Mesothelial cell of epicardium (in vitro differentiated cells): ENCODE measurements at places on chromosomes 1 and 21. TPM values are rescaled to one million over a fixed set of nuclear protein-coding genes. Genes with fewer than 3 reads are reported as not detected.
A peak's percentile ranks its signal among the peaks of the same experiment; 100 is the strongest.

LCE1F gene
- total RNA-seq, result not detected in 3 replicates

DNAJC28 gene
- total RNA-seq, result 2.6 to 3.1 TPM (median 2.8 TPM) in 3 replicates

PCNX2 gene
- 26.8 to 28.4 TPM (median 27.4 TPM) in 3 replicates for total RNA-seq

VPS13D gene
- 71.6 to 77.8 TPM (median 77.4 TPM) in 3 replicates for total RNA-seq

SPATA46 gene
- total RNA-seq, result not detected in 3 replicates

- no peak for DNase-seq
- H3K27ac ChIP-seq, result no peak overlapping the region
- peaks cover 3% of the 10 kb centered on the region for H3K4me1 ChIP-seq
These were observed 4.6 kb upstream of the TRNAU1AP start for GRCh38 chr1:28548318-28548717.

GRCh38 chr1:114496089-114496488 is 14.9 kb downstream of the TRIM33 start:
- H3K27ac ChIP-seq, result no peak overlapping the region
- H3K27me3 ChIP-seq, result no peaks in the 10 kb centered on the region
- DNase-seq, result no peak
- peaks cover 8% of the 10 kb centered on the region for H3K4me1 ChIP-seq
- peaks cover 37% of the 10 kb centered on the region for H3K36me3 ChIP-seq
- no peak overlapping the region for H3K4me3 ChIP-seq

DNA sequence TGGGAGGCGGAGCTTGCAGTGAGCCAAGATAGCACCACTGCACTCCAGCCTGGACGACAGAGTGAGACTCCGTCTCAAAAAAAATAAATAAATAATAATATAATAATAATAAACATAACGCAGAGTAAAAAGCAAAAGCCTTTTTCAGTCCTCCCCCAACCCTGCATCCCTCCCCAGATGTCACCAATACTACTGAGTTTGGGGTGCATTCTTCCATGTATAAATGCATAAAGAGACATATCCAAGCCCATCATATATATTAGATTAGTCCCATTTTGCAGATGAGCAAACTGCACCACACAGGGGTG is 930 bp upstream of the ADAMTSL4 start:
- DNase-seq, result no peak
- H3K27me3 ChIP-seq, result peaks cover 3% of the 10 kb centered on the region
- H3K4me3 ChIP-seq, result peak overlapping the region; percentile 64
- H3K4me1 ChIP-seq, result peaks cover 45% of the 10 kb centered on the region
- no peak overlapping the region for H3K27ac ChIP-seq

DNA sequence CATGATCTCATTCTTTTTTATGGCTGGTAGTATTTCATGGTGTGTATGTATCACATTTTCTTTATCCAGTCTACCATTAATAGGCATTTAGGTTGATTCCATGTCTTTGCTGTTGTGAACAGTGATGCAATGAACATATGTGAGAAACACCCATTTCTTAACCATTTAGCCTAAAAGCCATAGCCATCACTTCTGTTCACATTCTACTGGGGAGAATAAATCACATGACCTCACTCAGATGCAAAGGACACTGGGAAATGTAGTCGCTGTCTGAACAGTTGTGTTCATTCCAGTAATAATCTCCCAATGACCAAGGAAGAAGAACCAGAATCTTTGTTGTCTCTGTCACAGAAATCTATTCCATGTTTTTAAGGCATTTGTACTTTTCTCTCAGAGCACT is 15.1 kb upstream of the PLA2G2E start:
- no peak for DNase-seq
- H3K4me1 ChIP-seq, result peaks cover 6% of the 10 kb centered on the region
- H3K27ac ChIP-seq, result no peak overlapping the region
- no peak overlapping the region for H3K4me3 ChIP-seq
- H3K27me3 ChIP-seq, result no peaks in the 10 kb centered on the region

GRCh38 chr1:205162301-205162700 is 40.5 kb upstream of the RBBP5 start:
- peak overlapping the region; percentile 5 for H3K27ac ChIP-seq
- no peak for DNase-seq
- peaks cover 63% of the 10 kb centered on the region for H3K36me3 ChIP-seq
- no peak overlapping the region for H3K4me3 ChIP-seq
- no peaks in the 10 kb centered on the region for H3K27me3 ChIP-seq

- H3K27ac ChIP-seq, result no peak overlapping the region
- H3K36me3 ChIP-seq, result no peaks in the 10 kb centered on the region
- no peaks in the 10 kb centered on the region for H3K27me3 ChIP-seq
- no peak overlapping the region for H3K4me3 ChIP-seq
These were observed 512.0 kb upstream of the ADGRL2 start for GRCh38 chr1:81288689-81289088.

GRCh38 chr1:234484218-234484617 is 5.2 kb upstream of the TARBP1 start:
- H3K27me3 ChIP-seq, result peaks cover 28% of the 10 kb centered on the region
- no peak for DNase-seq
- peaks cover 35% of the 10 kb centered on the region for H3K4me1 ChIP-seq
- no peak overlapping the region for H3K4me3 ChIP-seq
- H3K36me3 ChIP-seq, result no peaks in the 10 kb centered on the region
- no peak overlapping the region for H3K27ac ChIP-seq

- H3K4me1 ChIP-seq, result peaks cover 15% of the 10 kb centered on the region
- H3K27me3 ChIP-seq, result peaks cover 34% of the 10 kb centered on the region
- H3K36me3 ChIP-seq, result no peaks in the 10 kb centered on the region
- DNase-seq, result no peak
- H3K27ac ChIP-seq, result peak overlapping the region; percentile 4
These were observed 10.2 kb downstream of the C1orf216 start for GRCh38 chr1:35708441-35708921.

- H3K27me3 ChIP-seq, result no peaks in the 10 kb centered on the region
- DNase-seq, result no peak
- peaks cover 35% of the 10 kb centered on the region for H3K4me1 ChIP-seq
These were observed 51.5 kb downstream of the PTPRF start for GRCh38 chr1:43582162-43582566.

GRCh38 chr1:150385537-150386445 is 21.8 kb downstream of the RPRD2 start:
- no peak overlapping the region for H3K4me3 ChIP-seq
- peak overlapping the region; percentile 62 for H3K27ac ChIP-seq
- H3K4me1 ChIP-seq, result peaks cover 14% of the 10 kb centered on the region
- H3K36me3 ChIP-seq, result no peaks in the 10 kb centered on the region
- no peaks in the 10 kb centered on the region for H3K27me3 ChIP-seq

- H3K4me1 ChIP-seq, result peaks cover 32% of the 10 kb centered on the region
- H3K27ac ChIP-seq, result peak overlapping the region; percentile 57
- H3K36me3 ChIP-seq, result peaks cover 32% of the 10 kb centered on the region
- no peaks in the 10 kb centered on the region for H3K27me3 ChIP-seq
These were observed 83.6 kb downstream of the PRDM2 start for GRCh38 chr1:13783551-13783950.

DNA sequence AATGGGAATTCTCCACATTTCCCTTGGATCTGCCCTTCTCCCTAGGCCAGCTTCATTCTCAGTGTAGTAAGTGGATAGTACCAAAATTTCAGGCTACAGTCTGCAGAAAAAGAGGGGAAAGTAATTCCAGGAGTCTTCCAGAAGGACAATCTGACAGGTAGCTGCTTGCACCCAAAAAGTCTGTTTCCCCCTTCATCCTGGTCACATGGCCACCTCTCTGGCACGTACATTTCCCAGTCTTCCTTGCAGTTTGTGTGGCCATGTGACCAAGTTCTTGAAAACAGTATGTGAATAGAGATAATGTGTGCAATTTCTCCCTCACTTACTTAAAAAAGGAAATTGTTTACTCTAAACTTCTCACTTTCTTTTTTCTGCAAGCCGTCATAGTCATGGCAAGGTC is 14.6 kb upstream of the FMO4 start:
- H3K36me3 ChIP-seq, result peaks cover 7% of the 10 kb centered on the region
- no peaks in the 10 kb centered on the region for H3K27me3 ChIP-seq
- H3K4me1 ChIP-seq, result peaks cover 3% of the 10 kb centered on the region
- no peak for DNase-seq

DNA sequence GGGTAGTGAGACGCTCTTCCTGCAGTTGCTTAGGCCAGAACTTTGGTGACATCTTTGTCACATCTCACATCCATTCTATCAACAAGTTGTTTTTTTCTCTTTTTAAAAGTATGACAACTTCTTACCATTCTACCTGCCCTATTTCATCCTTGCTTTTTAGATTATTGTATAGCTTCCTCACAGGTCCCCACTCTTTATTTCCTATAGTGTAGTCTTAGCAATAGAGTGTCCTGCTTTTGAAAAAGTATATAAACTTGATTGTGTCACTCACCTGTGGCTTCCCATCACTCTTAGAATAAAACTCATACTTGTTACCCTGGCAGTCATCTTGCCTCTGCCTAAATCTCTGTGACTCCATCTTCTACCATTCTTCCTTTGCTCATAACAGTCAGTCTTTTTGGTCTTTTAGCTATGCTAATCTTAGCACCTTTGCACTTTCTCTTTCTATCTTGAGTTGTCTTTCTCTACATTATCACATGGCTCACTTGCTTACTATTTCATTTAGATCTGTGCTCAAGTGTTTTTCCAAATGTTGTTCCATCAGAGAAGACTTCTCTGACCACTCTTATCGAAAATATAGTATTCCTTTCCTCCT is 9.5 kb downstream of the CDC73 start:
- H3K27me3 ChIP-seq, result no peaks in the 10 kb centered on the region
- H3K27ac ChIP-seq, result peak overlapping the region; percentile 3
- H3K4me3 ChIP-seq, result no peak overlapping the region
- H3K36me3 ChIP-seq, result peaks cover 45% of the 10 kb centered on the region
- no peak for DNase-seq
- H3K4me1 ChIP-seq, result peaks cover 6% of the 10 kb centered on the region

- H3K27ac ChIP-seq, result no peak overlapping the region
- H3K36me3 ChIP-seq, result peaks cover 35% of the 10 kb centered on the region
- H3K27me3 ChIP-seq, result no peaks in the 10 kb centered on the region
- no peak overlapping the region for H3K4me3 ChIP-seq
- peaks cover 6% of the 10 kb centered on the region for H3K4me1 ChIP-seq
- DNase-seq, result no peak
These were observed 88.0 kb downstream of the MT1HL1 start for GRCh38 chr1:236916131-236916800.

DNA sequence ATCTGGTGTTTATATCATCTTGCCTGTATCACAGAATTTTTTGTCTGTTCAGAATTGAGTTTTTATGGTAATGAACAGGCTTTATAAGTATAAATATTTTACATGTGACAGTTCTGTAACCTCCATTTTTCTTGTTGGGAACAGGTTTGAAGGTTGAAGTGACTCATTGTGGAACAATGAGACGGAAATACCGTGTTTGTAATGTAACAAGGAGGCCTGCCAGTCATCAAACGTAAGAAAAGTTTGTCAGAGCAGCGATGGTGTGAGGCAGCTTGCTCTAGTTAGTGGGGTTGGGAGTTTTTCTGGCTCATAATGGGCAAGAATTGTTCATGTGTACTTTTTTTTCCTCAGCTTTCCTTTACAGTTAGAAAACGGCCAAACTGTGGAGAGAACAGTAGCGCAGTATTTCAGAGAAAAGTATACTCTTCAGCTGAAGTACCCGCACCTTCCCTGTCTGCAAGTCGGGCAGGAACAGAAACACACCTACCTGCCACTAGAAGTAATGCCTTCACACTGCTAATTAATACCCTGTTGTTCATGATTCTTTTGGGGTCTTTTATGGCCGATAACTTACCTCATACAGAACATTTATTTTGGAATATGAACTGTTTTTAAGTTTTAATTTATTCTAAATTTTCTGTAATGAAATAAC is 75.2 kb upstream of the TEKT2 start:
- peaks cover 9% of the 10 kb centered on the region for H3K4me1 ChIP-seq
- H3K27me3 ChIP-seq, result no peaks in the 10 kb centered on the region
- no peak overlapping the region for H3K4me3 ChIP-seq
- peaks cover 20% of the 10 kb centered on the region for H3K36me3 ChIP-seq
- H3K27ac ChIP-seq, result peak overlapping the region; percentile 89

- no peaks in the 10 kb centered on the region for H3K4me1 ChIP-seq
- no peaks in the 10 kb centered on the region for H3K27me3 ChIP-seq
- DNase-seq, result no peak
- peaks cover 21% of the 10 kb centered on the region for H3K36me3 ChIP-seq
- H3K27ac ChIP-seq, result no peak overlapping the region
These were observed 27.7 kb downstream of the ERO1B start for GRCh38 chr1:236253918-236254637.

DNA sequence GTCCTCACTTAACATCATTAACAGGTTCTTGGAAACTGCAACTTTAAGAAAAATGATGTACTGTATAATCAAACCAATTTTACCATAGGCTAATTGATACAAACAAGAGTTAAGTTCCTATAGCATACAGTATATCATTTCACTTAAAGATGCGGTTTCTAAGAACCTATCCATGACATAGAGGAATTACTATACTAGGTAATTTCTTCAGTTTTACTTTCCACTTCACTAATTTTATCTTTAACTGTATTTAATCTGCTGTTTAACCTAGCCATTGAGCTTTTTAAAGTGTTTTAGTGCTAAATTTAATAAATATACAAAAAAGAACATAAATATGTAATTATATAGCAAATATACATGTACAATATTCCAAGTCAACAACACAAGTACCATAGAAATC is 28.3 kb downstream of the SLC19A2 start:
- H3K4me1 ChIP-seq, result no peaks in the 10 kb centered on the region
- no peaks in the 10 kb centered on the region for H3K27me3 ChIP-seq
- DNase-seq, result no peak
- H3K36me3 ChIP-seq, result peaks cover 6% of the 10 kb centered on the region

- peaks cover 51% of the 10 kb centered on the region for H3K4me1 ChIP-seq
- no peaks in the 10 kb centered on the region for H3K27me3 ChIP-seq
- H3K4me3 ChIP-seq, result peak overlapping the region; percentile 91
- DNase-seq, result no peak
- peaks cover 11% of the 10 kb centered on the region for H3K36me3 ChIP-seq
These were observed 773 bp upstream of the DDX59 start for GRCh38 chr1:200670242-200671118.

GRCh38 chr1:184156521-184157393 is 105.2 kb downstream of the TSEN15 start:
- H3K36me3 ChIP-seq, result no peaks in the 10 kb centered on the region
- H3K4me1 ChIP-seq, result peaks cover 21% of the 10 kb centered on the region
- peak overlapping the region; percentile 47 for H3K27ac ChIP-seq
- H3K4me3 ChIP-seq, result no peak overlapping the region
- H3K27me3 ChIP-seq, result no peaks in the 10 kb centered on the region

DNA sequence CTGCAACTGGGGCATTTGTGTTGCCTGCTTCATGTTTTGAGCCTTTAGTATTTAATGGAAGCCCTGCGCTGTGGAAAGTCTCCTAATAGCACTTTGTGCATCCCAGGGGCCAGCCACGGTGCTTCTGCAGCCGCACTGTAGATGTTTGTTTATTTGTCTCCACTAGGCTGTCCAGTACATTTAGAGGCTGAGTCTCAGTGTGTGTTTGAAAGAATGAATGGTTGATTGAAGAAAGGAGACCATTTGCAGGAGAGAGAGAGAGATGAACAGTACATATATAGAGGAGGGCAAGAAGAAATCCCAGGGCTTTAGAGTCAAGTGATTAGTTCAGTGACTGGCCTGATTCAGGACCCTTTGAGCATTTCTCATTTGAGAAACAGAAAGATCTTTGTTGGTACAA is 33.9 kb downstream of the MPZL1 start:
- H3K27ac ChIP-seq, result no peak overlapping the region
- H3K4me3 ChIP-seq, result no peak overlapping the region

DNA sequence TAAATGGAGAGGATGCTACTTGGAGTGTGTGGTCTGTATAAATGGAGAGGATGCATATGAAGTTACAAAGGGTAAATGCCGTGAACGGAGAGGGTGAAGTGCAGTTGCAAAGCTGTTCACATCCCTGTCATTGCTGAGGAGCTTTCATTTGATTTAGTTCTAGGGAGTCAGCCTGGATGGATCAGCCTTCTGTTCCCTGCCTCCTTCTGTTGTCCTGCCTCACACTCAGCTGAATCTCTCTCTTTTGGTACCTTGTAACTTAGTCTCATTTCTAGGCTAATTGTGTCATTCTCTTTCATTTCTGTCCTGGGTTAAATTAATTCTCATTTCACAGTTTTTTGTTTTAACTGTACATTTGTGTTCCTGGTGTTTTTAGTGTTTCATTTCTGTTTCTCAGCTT is 133.2 kb upstream of the COL6A1 start:
- H3K4me3 ChIP-seq, result no peak overlapping the region
- H3K27ac ChIP-seq, result no peak overlapping the region
- peaks cover 2% of the 10 kb centered on the region for H3K27me3 ChIP-seq
- no peaks in the 10 kb centered on the region for H3K36me3 ChIP-seq
